ENCODE measurements at places on chromosomes 2 and 18. TPM values are rescaled to one million over a fixed set of nuclear protein-coding genes. Genes with fewer than 3 reads are reported as not detected.

The CRYGD gene
- total RNA-seq: not detected

The CCDC102B gene
- total RNA-seq: 13.4 TPM

The CTNNA2 gene
- not detected for total RNA-seq

The DTNA gene
- 17.2 TPM for total RNA-seq

The EPB41L5 gene
- total RNA-seq: 8.5 TPM

The FBXO36 gene
- total RNA-seq: 1.9 TPM

The NCL gene
- 376 TPM for total RNA-seq

The TGFA gene
- total RNA-seq: not detected

The KIF5C gene
- 0.66 TPM for total RNA-seq

The KANSL1L gene
- 23.4 TPM for total RNA-seq

The CYP26B1 gene
- total RNA-seq: 0.33 TPM

The PLCL1 gene
- total RNA-seq: 1.9 TPM

The ID2 gene
- total RNA-seq: 94.4 TPM

The C1QL2 gene
- total RNA-seq: not detected

The EMX1 gene
- not detected for total RNA-seq

The ALLC gene
- total RNA-seq: not detected

The FBXO48 gene
- total RNA-seq: 0.66 TPM

The RELCH gene
- 43.0 TPM for total RNA-seq

The NCKAP5 gene
- total RNA-seq: 1.6 TPM

The DES gene
- 858 TPM for total RNA-seq

The CAPN14 gene
- 0.12 TPM for total RNA-seq

The RESP18 gene
- not detected for total RNA-seq

The B3GNT7 gene
- total RNA-seq: 0.11 TPM

The SMYD1 gene
- not detected for total RNA-seq

The IL36RN gene
- total RNA-seq: not detected

The OSBPL6 gene
- 3.6 TPM for total RNA-seq

The PID1 gene
- total RNA-seq: 5.7 TPM

The DSG1 gene
- total RNA-seq: not detected

The UGT1A5 gene
- not detected for total RNA-seq

The DLX1 gene
- not detected for total RNA-seq

The FSHR gene
- not detected for total RNA-seq

The SPAST gene
- total RNA-seq: 25.4 TPM

The CD226 gene
- total RNA-seq: 0.50 TPM

The ERFE gene
- 2.1 TPM for total RNA-seq

The COL4A4 gene
- total RNA-seq: 2.7 TPM

The IGFBP5 gene
- total RNA-seq: 731 TPM

All from uterine smooth muscle cell (primary cell).